ENCODE measurements at places on chromosomes 16 and 17.
A peak's percentile ranks its signal among the peaks of the same experiment; 100 is the strongest.

GRCh38 chr16:68229431-68230175 lies 6.3 kb downstream of the ESRP2 start:
- peaks cover 45% of the 10 kb centered on the region for H3K4me1 ChIP-seq
- H3K27me3 ChIP-seq = no peaks in the 10 kb centered on the region
- H3K36me3 ChIP-seq = peaks cover 13% of the 10 kb centered on the region
- H3K27ac ChIP-seq = no peak overlapping the region
- DNase-seq = no peak
- H3K4me3 ChIP-seq = no peak overlapping the region

DNA sequence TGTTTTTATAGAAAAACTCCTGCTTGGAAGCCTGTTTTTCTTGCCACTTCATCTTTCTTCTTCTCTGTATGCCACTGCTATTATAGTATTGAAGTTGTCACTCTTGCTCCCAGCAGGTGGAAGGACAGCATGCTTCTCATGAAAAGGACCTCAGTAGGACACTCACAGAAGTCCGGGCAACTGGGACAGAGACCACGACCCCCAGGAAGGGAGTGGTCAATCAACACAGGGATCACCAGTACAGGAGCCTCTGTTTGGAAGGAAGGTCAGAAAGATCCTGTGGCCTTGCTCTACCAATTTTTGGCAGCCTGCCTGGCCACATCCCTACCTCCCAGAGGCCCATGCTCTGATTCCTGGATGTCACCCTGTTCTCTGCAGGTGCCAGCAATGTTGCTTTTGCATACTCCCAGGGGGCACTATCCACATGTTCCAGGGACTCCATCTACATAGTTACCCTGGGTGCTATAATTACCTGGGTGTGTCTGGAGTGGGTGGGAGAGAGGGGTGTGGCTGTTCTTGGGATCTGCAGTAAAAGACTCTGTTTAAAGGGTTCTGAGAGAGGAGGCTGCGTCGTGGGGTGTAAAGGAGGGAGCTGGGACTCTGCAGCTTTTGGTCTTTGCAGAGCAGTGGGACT lies 13.7 kb upstream of the AKAP10 start:
- DNase-seq = no peak
- H3K4me3 ChIP-seq = no peak overlapping the region
- H3K27ac ChIP-seq = no peak overlapping the region
- no peaks in the 10 kb centered on the region for H3K27me3 ChIP-seq
- no peaks in the 10 kb centered on the region for H3K4me1 ChIP-seq
- H3K36me3 ChIP-seq = no peaks in the 10 kb centered on the region

DNA sequence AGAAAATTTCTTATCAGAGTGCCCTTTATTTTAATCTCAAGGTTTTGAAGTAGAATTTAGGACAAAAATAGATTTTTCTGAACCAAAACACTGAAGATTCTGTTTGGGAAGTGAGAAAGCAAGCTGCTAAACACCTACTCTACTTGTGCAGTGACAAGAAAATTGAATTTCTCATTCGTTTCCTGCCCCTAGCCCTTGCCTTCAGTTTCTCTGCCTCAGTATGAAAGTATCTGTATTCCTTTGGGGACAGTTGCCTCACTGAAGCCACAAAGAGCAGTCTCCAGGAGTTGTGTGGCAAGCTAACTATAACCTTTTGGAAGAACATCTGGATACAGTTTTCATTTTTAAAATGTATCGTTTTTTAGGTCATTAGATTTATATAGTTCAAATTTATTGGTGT lies 19.7 kb downstream of the MOSMO start:
- no peak overlapping the region for H3K4me3 ChIP-seq
- peaks cover 15% of the 10 kb centered on the region for H3K4me1 ChIP-seq
- no peak for DNase-seq

DNA sequence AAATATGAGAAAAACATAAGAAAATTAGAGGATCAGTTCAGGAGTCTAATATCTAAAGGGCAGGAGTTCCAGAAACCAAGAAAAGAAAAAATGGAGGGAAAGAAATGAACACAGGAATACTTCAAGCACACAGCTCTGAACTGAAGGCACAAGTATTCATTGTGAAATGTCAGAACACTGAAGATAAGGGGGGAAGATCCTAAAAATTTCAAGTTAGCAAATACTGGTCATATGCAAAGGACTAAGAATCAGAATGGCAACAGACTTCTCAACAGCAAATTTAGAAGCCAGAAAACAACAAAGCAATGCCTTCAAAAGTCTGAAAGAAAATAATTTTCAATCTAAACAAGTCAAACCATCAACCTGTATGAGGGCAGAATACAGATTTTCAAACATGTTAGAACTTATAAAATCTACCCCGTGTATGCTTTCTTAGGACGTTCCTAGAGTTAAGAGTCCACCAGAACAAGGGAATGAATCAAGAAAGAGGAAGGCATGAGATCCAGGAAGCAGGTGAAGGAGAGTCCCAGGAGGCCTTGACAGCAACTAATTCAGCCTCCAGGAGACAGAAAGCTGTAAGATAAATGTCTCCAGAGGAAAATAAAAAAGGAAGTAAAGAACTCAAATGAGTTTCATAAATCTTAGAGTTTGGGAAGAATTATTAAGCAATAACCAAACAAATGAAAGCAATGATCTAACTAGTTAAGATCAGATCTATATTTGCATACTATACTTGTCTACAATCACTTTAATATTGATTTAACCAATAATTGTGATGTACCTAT lies 2.8 kb downstream of the BRD7 start:
- no peak overlapping the region for H3K4me3 ChIP-seq
- peaks cover 21% of the 10 kb centered on the region for H3K36me3 ChIP-seq
- no peaks in the 10 kb centered on the region for H3K27me3 ChIP-seq
- no peak overlapping the region for H3K27ac ChIP-seq
- peaks cover 49% of the 10 kb centered on the region for H3K4me1 ChIP-seq

DNA sequence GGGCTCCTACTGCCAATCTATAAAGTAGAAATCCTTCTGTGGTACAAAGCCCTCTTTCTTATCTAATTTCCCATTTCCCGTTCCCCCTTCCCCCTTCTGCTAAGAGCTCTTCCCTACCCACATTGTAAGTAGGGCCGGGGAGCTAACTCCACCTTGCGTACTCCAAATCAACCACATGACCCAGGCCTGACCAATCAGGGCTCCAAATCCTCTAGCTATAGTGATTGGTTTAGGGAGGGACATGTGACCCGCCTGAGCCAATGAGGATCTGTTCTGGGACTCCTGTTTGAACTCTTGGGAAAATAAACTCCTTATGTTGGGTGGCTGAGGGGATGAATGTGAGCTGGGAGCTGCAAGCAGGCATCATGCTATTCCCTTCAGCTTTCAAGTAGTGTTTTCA lies 40.9 kb upstream of the MEOX1 start:
- no peaks in the 10 kb centered on the region for H3K27me3 ChIP-seq
- no peak overlapping the region for H3K4me3 ChIP-seq
- no peak for DNase-seq
- H3K4me1 ChIP-seq = no peaks in the 10 kb centered on the region
- no peaks in the 10 kb centered on the region for H3K36me3 ChIP-seq

GRCh38 chr16:48887646-48888210 lies 277.7 kb upstream of the N4BP1 start:
- H3K27me3 ChIP-seq = no peaks in the 10 kb centered on the region
- H3K4me3 ChIP-seq = no peak overlapping the region
- DNase-seq = no peak

DNA sequence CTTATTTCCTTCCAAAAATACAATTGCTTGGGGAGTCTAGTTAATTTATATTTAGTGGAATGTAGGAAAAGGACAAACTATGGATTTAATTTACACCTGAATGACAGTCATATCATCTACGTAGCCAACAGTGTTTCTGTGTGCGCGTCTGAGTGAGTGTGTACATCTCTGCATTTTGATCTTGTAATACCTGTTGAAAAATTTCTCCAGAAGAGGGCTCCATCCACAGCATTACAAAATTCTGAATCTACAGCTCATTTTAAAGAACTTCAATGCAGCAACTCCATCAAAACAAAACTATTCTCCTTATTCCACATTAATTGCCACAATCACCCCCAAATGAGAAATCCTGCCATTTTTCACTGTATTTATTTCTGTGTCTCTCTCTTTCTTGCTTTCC lies 3.9 kb downstream of the CDH13 start:
- H3K27me3 ChIP-seq = peaks cover 8% of the 10 kb centered on the region
- peaks cover 9% of the 10 kb centered on the region for H3K4me1 ChIP-seq
- no peak for DNase-seq
- no peaks in the 10 kb centered on the region for H3K36me3 ChIP-seq
- no peak overlapping the region for H3K27ac ChIP-seq

DNA sequence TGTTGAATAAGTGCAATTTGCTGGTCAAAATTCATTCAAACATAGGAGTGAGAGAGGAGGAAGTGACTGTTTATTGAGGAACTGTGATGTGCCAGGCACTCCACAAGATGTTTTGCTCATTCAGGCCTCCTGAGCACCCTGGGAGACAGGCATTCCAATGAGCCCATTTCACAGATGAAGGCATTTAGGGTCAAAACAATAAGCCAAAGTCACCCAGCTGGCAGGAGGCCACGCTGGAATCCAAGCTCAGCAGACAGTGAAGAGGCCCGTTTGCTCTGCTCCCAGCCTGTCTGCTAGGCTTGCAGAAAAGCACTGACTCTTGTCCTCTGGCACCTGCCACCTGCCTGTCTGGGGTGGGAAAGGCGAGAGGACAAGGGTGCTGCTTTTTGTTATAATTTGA lies 10.1 kb upstream of the SLC25A39 start:
- H3K27me3 ChIP-seq = no peaks in the 10 kb centered on the region
- no peak for DNase-seq
- H3K27ac ChIP-seq = peak overlapping the region; percentile 74
- no peak overlapping the region for H3K4me3 ChIP-seq
- peaks cover 20% of the 10 kb centered on the region for H3K4me1 ChIP-seq

DNA sequence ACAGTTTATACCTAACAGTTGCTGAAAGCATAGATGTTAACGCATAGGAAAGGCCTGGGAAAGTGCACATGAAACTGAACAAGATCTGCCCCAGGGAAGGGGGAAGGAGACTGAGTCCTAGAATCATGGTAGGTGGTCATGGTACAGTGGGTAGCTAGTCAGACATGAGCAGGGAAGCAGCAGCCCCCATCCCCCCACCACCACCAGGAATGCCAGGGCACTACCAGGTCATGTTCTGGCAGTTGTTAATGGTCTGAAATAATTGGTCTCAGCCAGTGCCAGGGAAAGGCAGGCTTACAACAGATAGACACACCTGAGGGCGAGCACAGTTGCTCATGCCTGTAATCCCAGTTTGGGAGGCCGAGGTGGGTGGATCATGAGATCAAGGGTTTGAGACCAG lies 185.2 kb downstream of the CPPED1 start:
- DNase-seq = no peak
- no peaks in the 10 kb centered on the region for H3K4me1 ChIP-seq
- H3K4me3 ChIP-seq = no peak overlapping the region
- no peak overlapping the region for H3K27ac ChIP-seq
- H3K27me3 ChIP-seq = no peaks in the 10 kb centered on the region

DNA sequence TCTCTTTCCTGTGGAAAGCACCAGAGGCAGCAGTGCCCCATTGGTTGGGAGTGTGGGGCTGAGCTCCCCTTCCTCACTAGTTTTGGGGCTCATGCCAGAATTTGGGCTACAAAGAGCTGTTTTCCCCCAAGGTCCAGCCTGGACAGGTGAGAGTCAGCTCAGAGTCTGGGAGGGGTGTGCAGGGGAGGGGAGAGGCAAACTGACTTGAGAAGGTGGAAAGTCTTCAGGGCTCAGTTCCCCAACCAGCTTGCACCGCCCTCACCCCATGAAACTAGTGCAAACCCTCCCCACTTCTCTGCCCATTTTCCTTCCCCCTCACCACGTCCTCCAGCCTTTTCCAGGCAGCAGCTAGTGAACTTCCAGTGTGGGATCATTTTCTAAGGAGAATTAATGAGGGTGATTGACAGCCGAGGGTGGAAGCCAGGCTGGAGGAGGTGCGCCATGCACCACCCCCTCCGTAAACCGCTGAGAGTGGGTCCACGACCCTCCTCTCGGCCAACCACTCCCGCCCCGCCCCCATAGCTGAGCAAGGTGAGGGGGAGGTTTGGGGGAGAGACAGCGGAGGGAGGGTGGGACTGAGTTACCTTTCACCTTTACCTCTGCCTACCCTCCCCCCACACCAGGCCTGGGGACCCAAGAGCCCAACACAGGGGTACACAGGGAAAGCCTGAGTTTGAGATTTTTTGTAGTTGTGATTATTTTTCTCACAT lies 6.2 kb upstream of the DLX4 start:
- no peak overlapping the region for H3K4me3 ChIP-seq
- H3K27ac ChIP-seq = no peak overlapping the region
- H3K4me1 ChIP-seq = peaks cover 15% of the 10 kb centered on the region
- no peaks in the 10 kb centered on the region for H3K36me3 ChIP-seq

GRCh38 chr17:50769884-50770283 lies 2.6 kb upstream of the ANKRD40CL start:
- peaks cover 8% of the 10 kb centered on the region for H3K4me1 ChIP-seq
- DNase-seq = no peak
- H3K27me3 ChIP-seq = no peaks in the 10 kb centered on the region
- H3K36me3 ChIP-seq = no peaks in the 10 kb centered on the region

GRCh38 chr16:2902337-2903130 lies 9.2 kb upstream of the FLYWCH1 start:
- peaks cover 13% of the 10 kb centered on the region for H3K4me1 ChIP-seq
- H3K27ac ChIP-seq = no peak overlapping the region
- DNase-seq = no peak
- no peaks in the 10 kb centered on the region for H3K27me3 ChIP-seq

DNA sequence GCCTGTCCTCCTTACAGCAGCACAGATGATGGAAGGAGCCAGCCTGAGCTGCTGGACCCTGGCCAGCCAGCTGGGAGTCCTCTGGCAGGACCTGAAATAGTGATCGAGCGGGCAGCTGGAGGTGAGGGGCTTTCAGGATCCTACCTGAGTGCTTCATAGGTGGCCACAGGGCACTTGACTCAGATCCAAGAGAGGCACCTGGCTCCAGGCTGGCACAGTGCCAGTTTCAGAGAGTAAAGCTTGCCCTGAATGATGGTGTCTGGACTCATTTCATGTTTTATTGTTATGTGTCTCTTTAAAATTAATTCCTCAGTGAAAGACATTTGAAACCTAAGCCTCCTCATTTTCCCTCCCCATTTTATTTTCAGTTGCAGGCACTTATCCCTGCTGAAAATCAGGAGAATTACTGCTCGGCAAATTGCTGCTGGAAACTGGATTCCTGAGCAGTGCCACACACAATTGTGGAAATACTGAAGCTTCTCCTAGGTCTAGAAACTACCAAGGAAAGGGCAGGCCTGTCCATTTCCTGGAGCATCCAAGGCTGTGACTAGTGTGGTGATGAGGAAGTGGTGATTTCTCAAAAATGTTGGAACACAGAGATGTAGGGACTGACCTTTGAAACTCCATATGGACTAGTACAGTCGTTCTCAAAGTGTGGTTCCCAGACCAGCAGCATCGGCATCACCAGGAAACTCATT lies 16.1 kb upstream of the ADAMTS18 start:
- no peak for DNase-seq
- no peaks in the 10 kb centered on the region for H3K4me1 ChIP-seq
- no peak overlapping the region for H3K27ac ChIP-seq
- no peak overlapping the region for H3K4me3 ChIP-seq
- H3K36me3 ChIP-seq = no peaks in the 10 kb centered on the region

DNA sequence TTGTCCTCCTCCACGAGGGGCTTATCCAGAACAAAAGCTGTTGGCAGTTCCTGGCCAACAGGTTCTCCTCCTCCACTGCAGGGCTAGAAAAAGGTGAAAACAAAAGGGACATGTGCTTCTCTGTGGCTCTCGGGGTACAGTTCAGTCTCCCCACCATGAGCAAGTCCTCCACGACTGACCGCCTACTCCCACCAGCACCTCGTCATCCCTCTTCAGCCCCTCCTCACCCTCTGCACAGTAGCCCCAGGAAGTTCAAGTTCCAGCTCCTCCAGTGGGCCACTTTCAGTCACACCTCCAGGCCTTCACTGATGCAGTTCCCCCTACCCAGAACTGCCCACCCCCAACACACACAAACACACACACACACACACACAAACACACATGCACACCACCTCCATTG lies 19.4 kb downstream of the KRT9 start:
- no peaks in the 10 kb centered on the region for H3K36me3 ChIP-seq
- H3K4me1 ChIP-seq = peaks cover 19% of the 10 kb centered on the region
- H3K27me3 ChIP-seq = no peaks in the 10 kb centered on the region
